ENCODE measurements at places on chromosomes 6 and 20. TPM values are rescaled to one million over a fixed set of nuclear protein-coding genes. Genes with fewer than 3 reads are reported as not detected.

The ULBP3 gene
- 18.4 TPM for total RNA-seq

The LRFN2 gene
- total RNA-seq: not detected

The RFX6 gene
- total RNA-seq: not detected

The GINS1 gene
- 30.4 TPM for total RNA-seq

The LPA gene
- total RNA-seq: not detected

The FOXC1 gene
- total RNA-seq: 40.7 TPM

The VSX1 gene
- not detected for total RNA-seq

The ESR1 gene
- total RNA-seq: 0.17 TPM

The PRSS16 gene
- 14.5 TPM for total RNA-seq

The WTAP gene
- 88.6 TPM for total RNA-seq

The RPS6KA2 gene
- 8.5 TPM for total RNA-seq

The TGM2 gene
- 6.1 TPM for total RNA-seq

The DEFB132 gene
- not detected for total RNA-seq

The SKIC2 gene
- 68.0 TPM for total RNA-seq

The APCDD1L gene
- not detected for total RNA-seq

The PRKN gene
- total RNA-seq: 2.6 TPM

The FNDC1 gene
- total RNA-seq: 0.07 TPM

The TSHZ2 gene
- 0.07 TPM for total RNA-seq

The MROH8 gene
- 0.79 TPM for total RNA-seq

The ISM1 gene
- 0.37 TPM for total RNA-seq

The BTBD3 gene
- 20.2 TPM for total RNA-seq

The DEFB126 gene
- total RNA-seq: not detected

The LY6G5B gene
- 15.4 TPM for total RNA-seq

The GRIK2 gene
- 0.64 TPM for total RNA-seq

The SOX4 gene
- total RNA-seq: 67.0 TPM

The RAB44 gene
- total RNA-seq: 0.05 TPM

The CCM2L gene
- total RNA-seq: 1.4 TPM

The HDGFL1 gene
- total RNA-seq: not detected

The CFAP61 gene
- total RNA-seq: 1.7 TPM

The SOBP gene
- total RNA-seq: 2.6 TPM

The LY6G5C gene
- 1.7 TPM for total RNA-seq

The TRAPPC3L gene
- total RNA-seq: not detected

The GSTA2 gene
- total RNA-seq: not detected

The ID1 gene
- total RNA-seq: 811 TPM

The UST gene
- 6.1 TPM for total RNA-seq

All from HCT116 (cell line).